ENCODE measurements at places on chromosomes 2 and 18.

DNA sequence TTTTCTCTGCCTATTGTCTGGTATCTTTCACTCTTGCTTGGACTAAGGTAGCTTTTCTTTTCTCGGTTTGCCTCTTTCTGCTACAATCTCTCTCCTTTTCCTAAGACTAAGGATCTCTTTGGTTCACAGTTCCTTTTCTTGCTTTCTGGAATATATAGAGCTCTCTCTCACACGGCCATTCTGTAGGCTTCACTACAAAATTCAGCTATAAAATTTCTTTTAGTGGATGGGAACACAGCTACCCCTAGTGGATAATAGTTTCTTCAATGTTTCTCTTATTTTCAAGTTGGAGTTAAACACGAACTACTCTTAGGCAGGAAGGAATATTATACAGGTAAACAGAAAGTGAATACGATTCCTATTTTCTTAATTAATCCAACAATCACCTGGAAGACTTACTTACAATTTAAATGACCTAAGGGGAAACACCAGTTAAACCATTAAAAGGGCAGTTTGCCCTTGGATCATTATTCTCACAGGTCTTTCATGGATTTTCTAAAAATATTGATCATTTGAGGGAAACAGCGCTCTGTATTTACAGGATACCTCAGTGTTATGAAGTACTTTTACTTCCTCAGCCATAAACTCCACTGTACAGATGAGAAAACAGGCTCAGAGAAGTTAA lies 140.5 kb downstream of the LRP2 start:
- no peak for DNase-seq

GRCh38 chr18:23245461-23245860 lies 110.2 kb downstream of the CABLES1 start:
- no peak for DNase-seq

- DNase-seq, result no peak
Measured at GRCh38 chr2:12716282-12717190, at the start of gene TRIB2. Gene TRIB2 (plus strand): TSS chr2:12716936. CDS start chr2:12718308, 1,372 bp downstream.

GRCh38 chr2:59885541-59885940 lies 667.9 kb downstream of the BCL11A start:
- DNase-seq, result no peak

DNA sequence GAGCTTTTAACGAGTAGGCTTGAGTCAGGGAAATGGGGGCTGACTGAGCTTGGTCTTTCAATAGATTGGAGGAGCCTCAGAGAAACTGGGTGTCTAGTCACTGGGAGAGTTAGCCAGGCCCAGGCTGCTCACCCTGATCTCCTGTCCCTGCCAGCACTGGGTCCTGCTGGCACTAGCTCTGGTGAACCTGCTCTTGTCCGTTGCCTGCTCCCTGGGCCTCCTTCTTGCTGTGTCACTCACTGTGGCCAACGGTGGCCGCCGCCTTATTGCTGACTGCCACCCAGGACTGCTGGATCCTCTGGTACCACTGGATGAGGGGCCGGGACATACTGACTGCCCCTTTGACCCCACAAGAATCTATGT lies 720 bp downstream of the KRTCAP3 start:
- DNase-seq, result no peak

GRCh38 chr2:178990533-178991241 lies 59.2 kb downstream of the CCDC141 start:
- DNase-seq, result no peak

- DNase-seq, result no peak
Measured at GRCh38 chr2:105915005-105915558, 170.4 kb downstream of the NCK2 start.

DNA sequence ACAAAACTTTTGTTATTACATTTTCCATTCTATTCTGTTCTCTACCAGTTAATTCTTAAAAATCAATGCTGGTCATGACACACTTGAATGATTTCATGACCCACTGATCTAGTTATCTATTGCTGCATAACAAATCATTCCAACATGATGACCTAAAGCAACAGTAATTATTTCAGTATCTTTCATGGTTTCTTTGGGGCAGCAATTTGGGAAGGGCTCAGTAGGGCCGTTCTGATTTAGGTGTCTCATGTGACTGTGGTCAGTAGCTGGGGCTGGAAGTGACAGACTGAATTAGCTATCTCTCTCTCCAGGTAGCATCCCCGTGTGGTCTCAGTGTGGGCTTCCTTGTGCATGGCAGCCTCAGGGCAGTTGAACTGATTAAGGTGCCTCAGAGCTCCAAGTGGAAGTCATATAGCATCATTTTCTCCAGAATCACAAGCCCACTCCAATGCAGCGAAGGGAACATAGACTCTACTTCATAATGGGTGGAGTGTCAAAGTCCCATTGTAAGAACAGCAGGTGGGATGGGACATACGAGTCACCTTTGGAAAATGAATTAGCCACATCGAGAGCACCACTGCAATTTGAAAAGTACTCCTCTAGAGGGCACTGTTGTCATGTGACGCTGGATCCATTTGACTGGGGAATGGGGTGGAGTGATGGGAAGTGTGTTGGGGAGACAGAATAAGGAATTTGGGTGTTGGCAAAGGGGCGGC lies 39.1 kb upstream of the FAM136A start:
- no peak for DNase-seq

- no peak for DNase-seq
Measured at GRCh38 chr18:75129717-75130477, 79.0 kb downstream of the PTGR3 start.

DNA sequence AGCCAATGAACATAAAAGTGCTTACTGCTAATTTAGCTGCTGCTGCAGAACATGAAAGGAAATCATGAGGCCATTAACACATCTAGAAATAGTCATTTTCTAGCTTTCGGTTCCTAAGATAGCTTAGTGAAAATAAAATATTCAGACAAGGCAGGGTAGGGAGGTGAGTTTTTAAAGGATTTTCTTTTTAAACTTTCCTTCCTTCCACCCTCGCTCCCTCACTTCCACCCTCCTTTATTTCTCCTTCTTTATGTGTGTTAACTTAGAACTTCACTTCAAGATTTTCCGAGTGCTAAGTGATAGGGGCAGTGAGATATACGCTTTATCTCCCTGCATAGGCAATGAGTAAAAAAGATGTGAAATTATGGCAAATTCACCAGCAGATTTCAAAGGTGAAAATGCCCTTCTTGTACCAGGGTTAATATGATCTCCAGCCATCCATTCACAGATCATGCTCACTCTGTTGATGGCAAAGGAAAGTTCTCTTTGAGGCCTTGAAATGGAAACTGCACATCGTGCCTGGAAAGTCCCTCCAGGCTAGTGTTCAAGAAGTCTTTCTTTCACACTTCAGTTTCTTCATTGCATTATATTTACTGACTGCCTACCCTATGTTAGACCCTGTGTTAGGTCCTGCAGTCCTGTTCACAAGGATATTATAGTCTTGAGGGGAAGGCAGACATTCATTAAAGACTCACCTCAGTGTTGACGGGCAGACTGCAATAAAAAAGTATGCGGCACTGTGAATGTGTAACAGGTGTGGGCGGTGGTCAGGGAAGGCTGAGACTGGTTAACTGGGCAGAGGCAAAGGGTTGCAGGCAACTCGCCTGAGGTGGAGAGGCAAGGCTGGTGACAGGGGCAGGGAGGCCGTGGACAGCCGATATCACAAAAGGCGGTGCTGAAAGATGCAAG lies 200.8 kb downstream of the PLCL1 start:
- no peak for DNase-seq

GRCh38 chr18:12159446-12159845 lies 65.8 kb downstream of the ANKRD62 start:
- peak; percentile 13 for DNase-seq

- no peak for DNase-seq
Measured at GRCh38 chr2:196206804-196207203, 35.4 kb upstream of the STK17B start.

DNA sequence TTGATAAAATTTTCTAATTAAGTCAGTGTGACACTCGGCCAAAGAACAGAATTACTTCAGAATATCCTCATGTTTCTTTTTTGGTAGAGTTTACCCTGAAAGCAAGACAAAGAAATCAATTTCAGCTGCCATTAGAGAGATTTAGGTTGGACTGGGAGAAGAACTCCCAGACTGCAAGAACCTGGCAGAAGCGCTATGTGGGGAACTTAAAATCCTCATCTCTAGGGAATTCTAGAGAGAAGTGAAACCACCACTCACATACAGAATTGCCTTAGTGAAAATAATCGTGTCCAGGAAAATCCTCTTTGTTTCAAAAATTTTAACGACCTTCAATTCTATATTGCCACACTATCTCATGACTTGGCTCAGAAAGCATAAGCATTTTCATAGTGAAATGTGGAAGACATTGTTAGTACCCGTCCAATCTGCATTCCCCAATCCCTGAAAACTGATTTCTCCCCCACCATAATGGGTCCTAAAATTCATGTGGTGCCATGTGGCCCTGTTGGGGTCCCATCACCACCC lies 297.3 kb upstream of the MEIS1 start:
- no peak for DNase-seq

DNA sequence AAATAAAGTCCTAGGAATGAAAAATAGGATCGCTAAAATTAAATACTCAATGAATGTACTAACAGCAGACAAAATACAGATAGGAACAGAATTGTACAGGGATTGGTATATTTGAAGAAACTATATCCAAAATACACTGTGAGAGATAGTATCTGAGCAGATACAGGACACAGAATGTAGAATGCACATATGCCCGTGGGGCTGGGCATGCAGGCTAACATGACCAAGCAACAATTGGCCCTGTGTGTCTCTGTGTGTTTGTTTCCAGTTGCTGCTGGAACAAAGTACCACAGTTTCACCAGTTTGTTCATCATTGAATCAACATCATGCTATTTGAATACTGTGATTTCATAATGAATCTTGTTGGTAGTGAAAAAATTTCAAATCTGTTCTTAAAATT lies 127.6 kb downstream of the PMAIP1 start:
- DNase-seq, result no peak

DNA sequence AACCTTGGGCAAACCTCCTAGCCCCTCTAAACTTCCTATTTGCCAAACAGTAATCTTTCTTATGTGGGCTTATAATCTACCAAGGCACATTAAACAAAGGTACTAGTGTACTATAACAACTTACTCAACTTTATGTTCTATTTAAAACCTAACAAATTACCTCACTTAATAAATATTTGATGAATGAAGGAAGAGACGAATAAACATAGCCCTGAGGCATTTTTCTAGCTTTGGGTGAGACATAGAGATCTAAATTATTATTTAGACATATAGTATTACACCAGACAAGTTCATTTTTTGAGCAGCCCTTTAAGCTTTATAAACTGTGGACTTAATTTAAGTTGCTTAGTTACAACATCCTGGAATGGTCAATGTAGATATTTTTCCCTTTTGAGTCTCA lies 104.6 kb downstream of the UNC80 start:
- DNase-seq, result no peak

DNA sequence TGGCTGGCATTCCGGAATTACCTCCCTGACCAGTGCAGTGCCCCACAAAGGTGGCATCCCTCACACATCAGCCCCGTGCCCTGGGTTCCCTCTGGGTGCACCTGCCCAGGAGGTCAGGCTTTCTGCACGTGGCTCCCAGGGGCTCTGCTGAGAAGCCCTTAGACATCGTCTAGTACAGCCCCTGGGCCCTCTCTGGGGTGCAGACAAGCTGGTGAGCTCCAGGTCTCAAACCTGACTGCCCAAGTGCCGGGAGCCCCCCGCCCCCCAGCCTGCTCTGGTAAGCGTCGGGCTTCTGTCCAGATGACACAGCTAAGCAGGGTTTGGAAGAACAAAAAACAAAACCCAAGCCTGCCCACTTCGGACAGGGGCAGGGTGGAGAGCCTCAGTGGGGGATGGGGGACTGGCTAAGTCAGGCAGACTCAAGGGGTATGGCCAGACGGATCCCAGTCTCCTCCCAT lies 20.2 kb downstream of the TWIST2 start:
- no peak for DNase-seq

DNA sequence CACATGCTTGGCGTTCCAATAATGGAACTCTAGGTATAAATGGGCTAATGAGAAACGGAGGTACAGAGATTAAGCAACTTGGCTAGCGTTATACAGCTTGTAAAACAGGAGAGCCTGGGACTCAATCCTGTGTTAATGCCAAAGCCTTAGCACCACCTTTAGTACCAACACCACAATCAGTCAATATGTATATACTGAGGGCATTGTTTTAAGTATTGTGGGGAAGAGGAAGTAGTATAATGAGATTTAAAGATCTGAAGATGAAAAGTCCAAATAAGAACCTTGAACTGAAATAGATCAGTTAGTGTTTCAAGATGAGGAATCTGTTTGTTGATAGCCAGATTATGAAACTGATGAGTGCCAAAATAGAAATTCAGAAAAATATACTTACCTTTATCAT lies 8.1 kb downstream of the MARS2 start:
- DNase-seq, result no peak

DNA sequence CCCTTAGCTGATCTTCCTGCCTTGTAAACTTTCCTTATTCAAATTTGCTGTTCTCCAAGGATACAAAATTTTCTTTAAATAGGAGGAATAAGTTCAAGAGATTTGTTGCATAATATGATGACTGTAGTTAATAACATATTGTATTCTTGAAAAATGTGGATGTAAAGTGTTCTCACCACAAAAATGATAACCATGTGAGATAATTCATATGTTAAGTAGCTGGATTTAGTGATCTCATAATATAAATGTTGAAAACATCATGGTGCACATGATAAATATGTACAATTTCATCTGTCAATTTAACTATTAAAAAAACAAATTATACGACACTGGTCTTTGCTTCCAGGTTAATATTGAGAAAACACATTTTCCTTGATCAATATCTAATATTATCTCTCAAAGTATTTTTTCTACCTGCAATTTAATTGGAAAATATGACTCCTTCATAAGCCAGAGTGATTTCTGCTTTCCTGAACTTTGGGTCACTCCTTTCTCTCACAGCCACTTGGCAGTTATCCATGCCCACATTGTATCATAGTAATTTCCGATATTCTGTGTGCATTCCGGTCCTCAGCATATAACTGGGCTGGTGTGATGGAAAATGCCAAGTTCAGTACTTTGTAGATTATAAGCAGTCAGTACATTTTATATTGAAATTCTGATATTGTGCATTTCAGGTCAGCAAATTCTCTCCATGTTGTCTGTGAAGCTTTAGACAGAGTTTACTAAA lies 152.6 kb downstream of the GULP1 start:
- DNase-seq, result no peak

DNA sequence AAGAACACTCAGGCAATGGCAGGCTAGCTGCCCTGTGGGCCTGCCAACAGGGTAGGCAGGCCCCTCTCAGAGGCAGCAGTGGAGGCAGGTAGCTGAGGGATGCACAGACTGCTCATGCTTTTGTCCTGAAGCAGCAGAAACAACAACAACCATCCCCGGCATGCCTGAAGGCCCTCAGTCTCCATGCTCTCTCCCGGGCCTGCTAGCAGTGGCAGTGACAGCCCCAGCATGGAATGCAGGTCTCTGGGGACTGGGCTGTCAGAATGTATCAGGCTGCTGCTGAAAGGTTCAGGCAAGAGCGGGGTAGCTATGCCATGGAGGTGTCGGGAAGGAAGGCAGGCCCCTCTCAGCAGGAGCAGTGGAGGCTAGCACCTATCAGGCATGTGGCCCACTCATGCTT lies 209.8 kb downstream of the KCNJ3 start:
- DNase-seq, result no peak

GRCh38 chr2:6748406-6749067 lies 117.2 kb downstream of the CMPK2 start:
- no peak for DNase-seq
